ENCODE measurements at places on chromosomes 1 and 21.
A peak's percentile ranks its signal among the peaks of the same experiment; 100 is the strongest.

- DNase-seq = peak; percentile 34
These were observed 16.0 kb downstream of the TNFSF4 start for GRCh38 chr1:173191011-173191705.

GRCh38 chr1:51100264-51100880, 1.7 kb upstream of the C1orf185 start:
- DNase-seq = no peak

- DNase-seq = peak; percentile 73
These were observed 10.7 kb downstream of the MR1 start for GRCh38 chr1:181044449-181044966.

- DNase-seq = peak; percentile 34
These were observed 19.7 kb downstream of the DPYD start for GRCh38 chr1:97901017-97901658.

Measured in suppressor macrophage (primary cell).